T follicular helper cell (primary cell): ENCODE measurements at places on chromosomes 6 and 20.

GRCh38 chr6:158993639-158994038, 6.4 kb downstream of the RSPH3 start:
- DNase-seq: no peak

- DNase-seq: no peak
Observed at GRCh38 chr6:130647246-130647645, 180.0 kb upstream of the SMLR1 start.

GRCh38 chr6:122641819-122642218, 31.6 kb downstream of the PKIB start:
- DNase-seq: no peak

- no peak for DNase-seq
Observed at GRCh38 chr6:137491478-137491877, 2.7 kb downstream of the OLIG3 start.

- no peak for DNase-seq
Observed at GRCh38 chr20:46333161-46333991, 25.1 kb upstream of the CDH22 start.

GRCh38 chr6:136066005-136066404, 184.1 kb downstream of the MTFR2 start:
- DNase-seq: no peak

DNA sequence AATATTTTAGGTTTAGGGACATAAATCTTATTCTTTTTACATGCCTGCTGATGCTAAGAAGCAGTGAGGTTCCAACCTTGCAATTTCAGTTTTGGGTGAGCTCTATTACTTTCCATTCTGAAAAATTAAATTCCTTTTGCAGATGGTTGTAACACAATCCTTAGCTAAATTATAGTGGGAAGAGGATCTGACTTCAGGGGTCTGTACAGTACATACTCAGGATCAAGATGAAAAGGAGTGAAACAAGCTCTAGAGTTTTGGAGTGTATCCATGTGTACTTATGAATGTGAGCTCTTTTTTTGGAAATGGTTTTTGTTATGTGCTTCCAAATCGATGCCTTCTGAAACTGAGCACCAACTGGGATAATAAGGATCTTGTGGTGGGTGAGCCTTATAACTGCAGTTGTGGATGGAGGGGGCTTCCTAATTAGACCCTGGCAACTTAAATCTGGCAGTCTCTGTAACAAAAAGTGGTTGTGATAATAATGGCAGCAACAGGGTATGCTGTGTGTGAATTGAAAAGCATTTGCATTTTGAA, 218.8 kb upstream of the MAP3K7 start:
- no peak for DNase-seq

DNA sequence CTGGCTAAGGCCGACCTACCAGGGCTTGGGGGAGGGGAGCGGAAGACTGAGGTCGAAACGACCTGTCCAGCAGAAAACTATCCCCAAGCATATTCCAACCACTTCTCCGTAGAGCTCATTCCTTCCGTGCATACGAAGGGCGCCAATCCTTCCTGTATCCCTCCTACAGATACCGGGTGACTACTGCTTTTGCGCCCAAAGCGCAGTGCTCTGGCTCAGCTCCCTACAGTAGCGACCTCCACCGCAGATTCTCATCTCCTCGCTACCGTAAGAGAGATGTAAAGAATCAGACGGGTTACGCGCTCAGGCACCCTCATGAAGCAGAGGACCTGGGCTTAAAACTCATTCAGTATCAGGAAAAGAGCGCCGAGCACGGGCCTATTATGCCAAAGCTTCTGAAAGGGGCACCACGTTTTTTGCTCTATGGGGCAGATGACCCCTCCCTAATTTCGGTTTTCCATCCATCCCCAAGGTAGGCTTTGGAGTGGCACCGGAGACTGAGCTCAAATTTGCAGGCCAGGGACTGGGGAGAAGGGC, 563 bp upstream of the NNAT start:
- no peak for DNase-seq

DNA sequence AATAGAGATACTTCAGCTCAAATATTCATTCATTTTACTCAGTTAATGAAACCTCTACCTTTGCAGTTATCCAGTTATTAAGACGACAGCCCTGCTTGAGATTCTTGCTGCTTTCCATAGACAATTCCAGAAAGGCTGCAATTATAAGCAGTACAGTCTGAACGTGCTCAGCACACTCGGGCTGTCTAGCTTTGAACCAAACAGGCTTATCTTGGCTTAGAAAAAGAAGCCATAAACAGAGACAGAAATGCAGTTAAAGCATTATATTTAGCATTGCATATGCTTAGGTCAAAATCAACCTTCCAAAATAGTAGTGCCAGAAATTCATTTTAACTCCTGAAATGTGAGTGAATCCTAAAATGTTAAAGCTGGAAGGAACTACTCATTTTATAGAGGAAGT, 204.1 kb upstream of the KCNQ5 start:
- DNase-seq: no peak

GRCh38 chr20:59748619-59749191, 144.4 kb downstream of the PHACTR3 start:
- DNase-seq: no peak

GRCh38 chr20:22001886-22002285, 296.4 kb downstream of the PAX1 start:
- no peak for DNase-seq

- no peak for DNase-seq
Observed at GRCh38 chr6:149478631-149479314, 6.0 kb downstream of the ZC3H12D start.

GRCh38 chr20:23205211-23205610, 119.1 kb upstream of the CD93 start:
- no peak for DNase-seq

DNA sequence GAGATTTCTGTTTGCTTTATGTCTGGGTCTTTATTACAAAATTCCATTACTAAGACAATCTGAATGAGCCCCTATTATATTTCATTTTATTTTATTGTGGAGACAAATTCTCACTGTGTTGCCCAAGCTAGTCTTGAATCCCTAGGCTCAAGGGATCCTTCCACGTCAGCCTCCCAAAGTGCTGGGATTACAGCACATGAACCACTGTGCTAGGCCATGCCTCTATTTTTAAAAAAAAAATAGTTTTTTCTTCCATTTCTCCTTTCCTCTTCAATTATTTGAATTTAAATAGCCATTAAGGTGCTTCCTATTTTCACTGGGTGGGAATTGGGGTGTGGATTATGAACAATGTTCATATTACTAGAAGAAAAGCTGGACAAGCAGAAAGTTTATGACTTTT, 1587.4 kb downstream of the GRIK2 start:
- no peak for DNase-seq

DNA sequence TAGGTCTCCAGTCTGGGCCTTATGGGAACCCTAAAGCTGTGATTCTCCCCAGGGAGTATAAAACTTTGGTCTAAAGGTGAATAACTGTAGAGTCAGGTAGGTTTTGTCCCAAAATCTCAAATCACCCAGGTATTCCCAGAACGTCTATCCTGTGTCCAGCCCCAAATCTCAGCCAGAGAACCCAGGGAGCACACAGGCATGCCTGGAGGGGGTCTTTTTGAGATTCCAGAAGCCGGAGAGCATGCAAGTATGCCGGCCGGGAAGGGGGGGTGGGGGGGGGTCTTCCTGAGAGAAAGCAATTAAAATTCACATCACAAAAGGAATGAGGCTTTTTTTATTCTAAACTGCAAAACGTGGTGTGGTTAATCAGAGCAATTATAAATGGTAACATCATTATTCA, 210.0 kb downstream of the PTPRT start:
- no peak for DNase-seq

- DNase-seq: no peak
Observed at GRCh38 chr6:147936703-147937470, 405.8 kb upstream of the SASH1 start.

GRCh38 chr6:108896111-108896661, 48.0 kb downstream of the ARMC2 start:
- DNase-seq: no peak

DNA sequence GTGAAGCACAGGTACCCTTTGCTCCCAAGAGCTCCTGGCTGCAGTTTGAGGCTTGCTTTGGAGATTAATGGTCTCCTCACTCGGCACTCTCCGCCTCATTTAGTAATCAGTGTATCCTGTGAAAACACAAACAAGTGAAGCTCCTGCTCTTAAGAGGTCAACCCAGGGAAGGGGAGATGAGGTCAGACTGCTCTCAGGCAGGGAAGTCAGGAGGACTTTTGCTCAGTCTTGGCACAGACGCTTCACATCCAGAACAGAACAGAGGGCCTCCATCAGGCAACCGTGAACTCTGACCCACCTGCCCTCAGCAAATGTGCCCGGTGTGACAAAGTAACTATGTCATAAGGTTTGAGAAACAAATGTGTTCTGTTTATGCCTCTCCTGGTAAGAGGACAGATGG, 428.8 kb upstream of the JARID2 start:
- no peak for DNase-seq

- no peak for DNase-seq
Observed at GRCh38 chr6:7193122-7193521, 85.4 kb downstream of the RREB1 start.

DNA sequence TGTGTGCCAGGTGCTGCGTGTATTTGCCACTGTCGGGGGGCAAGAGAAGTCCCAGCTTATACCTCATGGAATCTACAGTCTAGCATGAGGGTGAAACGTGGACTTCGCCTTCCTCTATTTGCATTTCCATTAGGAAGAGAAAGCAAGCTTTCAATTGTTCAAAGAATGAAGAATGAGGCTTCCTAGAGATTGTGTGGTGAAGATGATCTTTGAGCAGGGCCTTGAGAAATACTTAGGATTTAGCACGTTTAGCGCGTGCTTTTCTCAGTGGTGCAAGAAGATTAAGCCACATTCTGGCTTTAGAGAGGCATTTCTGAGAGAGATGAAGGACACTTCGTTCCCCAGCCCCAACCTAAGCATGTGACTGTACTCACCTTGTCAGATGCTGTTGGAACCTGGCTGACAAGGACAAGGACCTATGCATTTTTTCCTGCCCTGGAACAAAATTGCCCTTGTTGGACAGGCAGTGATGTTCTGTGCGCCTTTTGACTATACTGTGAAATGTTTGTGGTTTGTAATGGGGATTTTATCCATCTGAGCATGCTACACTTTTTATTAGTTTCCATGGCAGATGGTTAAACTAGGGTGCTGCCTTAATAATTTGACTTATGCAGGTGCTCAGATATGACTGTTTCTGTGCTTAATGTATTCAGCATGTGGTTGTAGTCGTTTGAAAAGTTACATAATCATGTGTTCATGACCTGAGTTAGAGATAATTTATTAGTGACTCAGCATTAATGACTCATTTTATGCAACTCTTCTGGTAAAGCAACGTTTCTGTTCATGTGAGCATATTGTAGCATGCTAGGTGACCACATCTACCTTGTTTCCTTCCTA, 10.7 kb downstream of the TULP4 start:
- DNase-seq: no peak

- no peak for DNase-seq
Observed at GRCh38 chr6:11122380-11122779, 10.9 kb upstream of the ERVFRD-1 start.

DNA sequence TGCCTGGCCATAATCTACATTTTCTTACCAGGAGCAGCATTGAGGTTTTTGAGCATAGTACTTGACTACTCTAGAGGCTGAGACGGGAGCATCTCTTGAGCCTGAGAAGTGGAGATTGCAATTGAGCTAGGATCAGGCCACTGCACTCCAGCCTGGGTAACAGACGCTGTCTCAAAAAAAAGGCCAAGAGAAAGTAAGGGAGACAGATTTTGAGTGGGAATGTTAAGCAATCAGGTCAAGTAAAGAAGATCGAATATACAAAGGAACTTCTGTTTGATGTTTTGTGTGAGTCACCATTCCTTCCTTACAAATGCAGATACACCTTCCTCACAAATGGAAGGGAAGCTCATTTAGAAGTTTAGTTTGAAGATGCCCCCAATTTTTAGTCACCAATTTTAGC, 4.4 kb downstream of the PNRC1 start:
- no peak for DNase-seq

DNA sequence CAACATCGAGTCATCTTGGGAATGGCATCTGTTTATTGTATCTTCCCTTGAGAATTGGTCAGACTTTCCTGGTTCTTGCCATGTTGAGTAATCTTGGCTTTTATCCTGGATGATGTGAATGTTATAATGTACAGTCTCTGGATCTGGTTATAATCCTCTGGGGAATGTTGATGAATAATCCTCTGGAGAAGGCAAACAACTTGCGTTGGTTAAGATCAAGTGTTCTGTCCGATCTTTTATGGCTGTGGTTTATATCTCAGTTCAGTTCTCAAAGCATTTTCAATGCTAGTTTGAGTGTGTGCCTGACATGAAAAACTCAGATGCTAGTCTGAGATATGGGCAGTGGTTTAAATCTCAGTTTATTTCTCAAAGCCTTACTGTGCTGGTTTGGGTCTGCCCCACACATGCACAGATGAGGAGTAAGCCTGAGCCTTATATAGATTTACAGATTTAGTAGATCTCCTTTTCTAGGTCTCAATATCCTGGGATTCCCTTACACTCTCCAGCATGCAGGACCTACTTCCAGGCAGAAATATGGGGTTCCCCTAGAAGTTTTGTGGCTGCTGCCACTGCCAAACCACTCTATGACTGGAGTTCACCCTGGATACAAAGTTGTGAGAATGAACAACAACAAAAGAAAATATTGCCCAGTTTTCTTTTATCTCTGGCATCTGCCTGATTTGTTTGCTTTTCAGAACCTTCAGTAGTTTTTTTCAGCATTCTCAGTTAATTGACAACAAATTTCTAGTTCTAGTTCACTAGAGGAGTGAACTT, 191.8 kb upstream of the MAN1A1 start:
- DNase-seq: no peak

- no peak for DNase-seq
Observed at GRCh38 chr6:3001773-3002293, 2.1 kb downstream of the NQO2 start.

DNA sequence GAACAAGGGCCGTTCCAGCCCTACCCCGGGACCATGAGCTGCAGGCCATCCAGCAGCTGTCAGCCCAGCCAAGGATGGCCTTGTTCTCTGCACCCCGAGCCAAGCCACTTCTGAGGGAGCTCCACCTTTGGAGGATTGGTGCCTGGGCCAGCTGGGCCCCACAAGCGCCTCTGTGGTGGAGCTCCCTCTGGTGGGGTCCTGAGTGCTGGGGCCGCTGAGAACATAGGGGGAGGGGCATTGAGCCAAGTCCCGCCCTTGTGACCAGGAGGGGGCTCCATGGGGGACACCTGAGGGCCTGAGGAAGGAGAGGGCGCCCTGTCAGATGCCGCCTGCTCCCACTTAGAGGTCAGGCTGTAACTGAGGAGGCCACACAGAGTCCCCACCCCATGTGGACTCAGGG, 43.2 kb downstream of the YTHDF1 start:
- no peak for DNase-seq

- no peak for DNase-seq
Observed at GRCh38 chr6:127182501-127182900, 64.0 kb downstream of the RSPO3 start.

GRCh38 chr20:22374066-22374465, 210.3 kb downstream of the FOXA2 start:
- DNase-seq: no peak
